ENCODE measurements at places on chromosomes 6 and 20.

GRCh38 chr20:661474-662270, 8.7 kb upstream of the SRXN1 start:
- DNase-seq = no peak

DNA sequence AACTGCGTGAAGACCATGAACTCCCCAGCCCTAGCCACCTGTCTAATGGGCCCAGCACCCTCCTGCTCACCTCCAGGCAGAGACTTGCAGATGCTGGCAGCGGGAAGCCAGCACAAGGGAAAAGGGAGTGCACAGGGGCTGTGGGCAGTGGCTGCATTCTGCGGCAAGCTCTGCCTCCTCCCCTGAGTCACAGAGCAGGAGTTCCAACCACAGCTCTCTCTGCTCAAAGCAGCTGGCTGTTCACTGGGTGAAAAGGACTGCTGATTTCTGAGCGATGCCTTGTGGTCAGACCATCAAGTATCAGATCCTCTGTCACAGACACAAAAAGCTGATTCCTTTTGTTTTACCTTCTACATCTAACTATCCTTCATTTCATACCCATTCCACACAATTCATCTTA, 10.5 kb downstream of the NKX2-2 start:
- DNase-seq = no peak

- no peak for DNase-seq
Measured at GRCh38 chr20:15895126-15895525, 678.1 kb downstream of the KIF16B start.

GRCh38 chr6:151663559-151663958, 143.9 kb upstream of the ESR1 start:
- no peak for DNase-seq

DNA sequence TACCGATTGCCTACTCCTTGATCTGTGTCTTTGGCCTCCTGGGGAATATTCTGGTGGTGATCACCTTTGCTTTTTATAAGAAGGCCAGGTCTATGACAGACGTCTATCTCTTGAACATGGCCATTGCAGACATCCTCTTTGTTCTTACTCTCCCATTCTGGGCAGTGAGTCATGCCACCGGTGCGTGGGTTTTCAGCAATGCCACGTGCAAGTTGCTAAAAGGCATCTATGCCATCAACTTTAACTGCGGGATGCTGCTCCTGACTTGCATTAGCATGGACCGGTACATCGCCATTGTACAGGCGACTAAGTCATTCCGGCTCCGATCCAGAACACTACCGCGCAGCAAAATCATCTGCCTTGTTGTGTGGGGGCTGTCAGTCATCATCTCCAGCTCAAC, 13.5 kb downstream of the CCR6 start:
- DNase-seq = no peak

GRCh38 chr20:62473717-62474603, 1.8 kb downstream of the GATA5 start:
- no peak for DNase-seq

DNA sequence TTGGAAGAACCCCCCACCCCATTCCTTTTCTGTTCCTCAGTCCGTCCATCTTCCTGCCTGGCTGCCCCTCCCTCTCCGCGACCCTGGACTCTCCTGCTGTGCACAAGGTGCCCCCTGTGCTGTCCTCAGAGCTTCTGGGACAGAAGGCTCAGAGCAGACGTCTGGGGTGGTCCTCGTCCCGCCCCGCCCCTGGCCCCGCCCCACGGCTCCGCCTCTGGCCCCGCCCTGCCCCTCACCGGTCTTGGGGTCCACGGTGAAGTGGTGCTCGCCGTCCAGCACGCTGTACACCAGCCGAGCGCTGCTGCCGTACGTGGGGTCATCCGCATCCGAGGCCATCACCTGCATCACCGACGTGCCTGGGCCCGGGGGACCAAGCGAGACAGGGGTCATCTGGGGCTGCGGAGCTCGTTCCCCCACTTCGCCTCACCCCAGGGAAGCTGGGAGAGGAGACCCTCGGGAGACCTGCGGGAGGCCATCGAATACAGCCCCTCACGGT, 81.0 kb downstream of the CDH22 start:
- DNase-seq = no peak

DNA sequence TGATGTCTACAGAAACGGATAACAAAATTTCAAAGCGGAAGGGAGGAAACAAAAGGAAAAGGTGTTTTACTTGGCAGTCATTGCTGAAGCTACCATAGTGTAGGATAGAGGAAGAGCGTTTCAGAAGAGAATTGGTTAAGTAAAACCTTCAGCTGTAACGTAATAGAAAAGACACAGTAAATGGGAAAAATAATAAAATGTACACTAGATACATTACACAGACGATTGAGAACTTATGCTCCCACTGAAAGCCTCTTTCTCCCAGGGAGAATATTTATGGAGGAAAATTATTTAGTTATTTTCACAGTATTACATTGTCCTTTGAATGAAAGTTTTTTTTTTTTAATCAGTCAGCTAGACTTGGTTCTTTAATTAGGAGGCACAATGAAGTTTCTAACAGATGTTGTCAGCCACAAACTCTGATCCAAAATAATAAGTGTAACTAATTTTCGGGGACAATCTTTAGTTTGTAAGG, 90.7 kb upstream of the PRDM1 start:
- no peak for DNase-seq

- DNase-seq = no peak
Measured at GRCh38 chr20:31355981-31356380, 12.4 kb upstream of the DEFB118 start.

DNA sequence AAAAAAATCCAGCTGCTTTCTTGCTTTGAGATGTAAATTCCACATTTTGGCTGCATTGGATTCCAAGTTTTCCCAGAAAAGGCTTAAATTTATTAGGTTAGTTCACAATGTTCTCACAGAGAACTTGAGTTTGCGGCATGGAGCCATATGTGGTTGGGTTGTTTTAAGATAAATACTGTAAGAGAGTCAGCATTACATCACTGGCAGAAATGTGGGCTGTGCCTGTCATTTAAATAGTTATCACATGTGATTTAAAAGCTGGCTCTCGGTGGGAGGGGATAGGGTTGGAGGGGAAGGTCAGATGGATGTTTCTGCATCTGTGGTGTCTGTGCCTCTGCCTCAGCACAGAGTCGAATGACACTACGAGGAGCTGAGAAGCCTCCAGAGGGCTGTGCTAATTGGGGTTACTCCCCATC, 73.8 kb upstream of the SCP2D1 start:
- DNase-seq = no peak

- DNase-seq = no peak
Measured at GRCh38 chr20:17614176-17614811, 44.4 kb downstream of the DSTN start.

GRCh38 chr6:56798163-56798562, 155.5 kb upstream of the DST start:
- no peak for DNase-seq

DNA sequence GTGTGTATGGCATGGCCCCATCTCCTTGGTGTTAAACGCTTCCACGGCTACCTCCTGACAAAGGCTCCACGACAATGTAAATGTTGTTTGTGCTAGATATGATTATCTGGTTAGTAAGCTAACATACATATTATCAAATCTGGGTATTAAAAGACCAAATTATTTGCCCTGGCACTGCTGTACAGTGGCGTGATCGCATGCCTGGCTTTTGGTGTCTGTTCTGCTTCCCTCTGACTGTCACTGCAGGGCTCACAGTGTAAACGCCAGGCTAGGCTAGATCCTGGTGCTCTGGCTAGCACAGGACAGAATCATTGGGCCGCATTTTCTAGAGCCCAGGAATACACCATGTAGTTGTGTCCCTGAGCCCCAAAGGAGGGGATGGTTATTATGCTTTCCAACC, 38.7 kb downstream of the CD164 start:
- DNase-seq = no peak
